Cerebellar nuclear complex (tissue), 1 donor: ENCODE measurements at places on chromosomes 16 and 17.

DNA sequence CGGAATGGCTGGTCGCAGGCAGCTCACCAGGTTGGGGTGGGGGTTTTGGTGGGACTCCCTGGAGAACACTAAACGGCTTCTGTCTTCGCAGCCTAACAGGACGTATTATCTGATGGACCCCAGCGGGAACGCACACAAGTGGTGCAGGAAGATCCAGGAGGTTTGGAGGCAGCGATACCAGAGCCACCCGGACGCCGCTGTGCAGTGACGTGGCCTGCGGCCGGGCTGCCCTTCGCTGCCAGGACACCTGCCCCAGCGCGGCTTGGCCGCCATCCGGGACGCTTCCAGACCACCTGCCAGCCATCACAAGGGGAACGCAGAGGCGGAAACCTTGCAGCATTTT is 59.7 kb downstream of the PDPK1 start:
- DNase-seq = no peak

- no peak for DNase-seq
These were observed 211.4 kb downstream of the NTN1 start for GRCh38 chr17:9232591-9233270.

DNA sequence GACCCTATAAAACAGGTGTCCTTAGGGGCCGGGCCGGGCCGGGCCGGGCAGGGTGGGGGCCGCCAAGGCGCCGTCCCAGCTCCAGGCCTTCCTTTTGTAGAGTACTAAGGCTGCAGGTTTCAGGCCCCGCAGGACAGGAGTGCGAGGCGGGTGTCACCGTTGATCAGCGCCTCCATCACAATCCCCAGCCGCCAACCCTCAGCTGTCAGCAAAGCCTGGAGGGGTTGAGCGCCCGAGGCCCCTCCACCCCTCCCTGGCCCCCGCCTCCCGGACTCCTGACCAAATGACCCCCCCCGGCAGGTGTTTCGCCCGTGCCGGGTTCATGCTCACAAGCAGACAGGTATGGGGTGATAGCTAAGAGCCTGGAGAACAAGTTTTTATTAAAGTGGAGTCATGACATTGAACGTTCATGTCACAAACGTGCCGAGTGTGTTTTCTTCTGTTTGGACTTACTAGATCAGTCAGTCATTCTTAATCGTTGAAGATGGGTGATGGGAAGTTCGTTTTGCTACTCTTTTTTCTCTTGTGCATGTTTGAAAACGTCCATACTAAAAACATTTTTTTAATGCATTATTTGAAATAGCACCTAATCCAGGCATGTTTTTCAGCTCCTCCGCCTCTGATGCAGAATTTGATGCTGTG is 534 bp downstream of the ARL2BP start:
- no peak for DNase-seq

- DNase-seq = no peak
These were observed 27.1 kb downstream of the CHD9 start for GRCh38 chr16:53081686-53082407.

GRCh38 chr17:6323626-6324356 is 111.1 kb downstream of the AIPL1 start:
- DNase-seq = no peak

- no peak for DNase-seq
These were observed 518.5 kb upstream of the EEF2KMT start for GRCh38 chr16:5615868-5616642.

- no peak for DNase-seq
These were observed 236.4 kb downstream of the CCDC182 start for GRCh38 chr17:57508671-57509070.

DNA sequence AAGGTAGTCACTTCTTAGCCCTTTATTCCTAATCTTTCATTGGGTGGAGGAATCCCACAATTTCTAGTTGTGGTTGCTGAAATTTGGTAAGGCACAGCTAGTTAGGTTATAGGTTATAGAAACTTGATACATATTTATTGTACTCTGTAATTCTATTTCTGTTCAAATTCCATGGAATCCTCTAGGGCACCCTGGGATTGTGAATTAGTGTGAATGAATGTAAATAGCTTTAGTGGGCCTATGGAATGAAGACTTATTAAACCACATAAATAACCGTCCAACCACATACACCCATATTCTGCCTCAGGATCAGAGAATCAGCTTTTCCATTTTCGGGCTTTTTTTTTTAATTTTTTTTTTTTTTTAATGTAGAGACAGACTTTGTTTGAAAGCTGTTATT is 9.2 kb downstream of the TANC2 start:
- no peak for DNase-seq

DNA sequence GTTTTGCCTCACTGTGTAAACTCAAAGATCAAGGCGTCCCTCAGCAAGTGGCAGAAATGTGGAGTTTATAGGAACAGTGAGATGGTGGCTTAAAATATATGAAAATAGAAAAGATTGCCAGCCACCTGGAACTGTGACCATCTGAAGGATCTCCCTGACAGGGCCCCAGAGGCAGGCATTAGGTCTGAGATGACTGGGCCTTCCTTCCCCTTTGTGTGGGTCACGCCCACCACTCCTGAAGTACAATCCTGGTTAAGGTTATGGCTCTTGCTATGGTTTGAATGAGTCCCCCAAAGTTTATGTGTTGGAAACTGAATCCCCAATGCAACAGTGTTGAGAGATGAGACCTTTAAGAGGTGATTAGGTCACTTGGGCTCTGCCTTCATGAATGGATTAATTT is 6.4 kb downstream of the ST6GALNAC2 start:
- DNase-seq = no peak

DNA sequence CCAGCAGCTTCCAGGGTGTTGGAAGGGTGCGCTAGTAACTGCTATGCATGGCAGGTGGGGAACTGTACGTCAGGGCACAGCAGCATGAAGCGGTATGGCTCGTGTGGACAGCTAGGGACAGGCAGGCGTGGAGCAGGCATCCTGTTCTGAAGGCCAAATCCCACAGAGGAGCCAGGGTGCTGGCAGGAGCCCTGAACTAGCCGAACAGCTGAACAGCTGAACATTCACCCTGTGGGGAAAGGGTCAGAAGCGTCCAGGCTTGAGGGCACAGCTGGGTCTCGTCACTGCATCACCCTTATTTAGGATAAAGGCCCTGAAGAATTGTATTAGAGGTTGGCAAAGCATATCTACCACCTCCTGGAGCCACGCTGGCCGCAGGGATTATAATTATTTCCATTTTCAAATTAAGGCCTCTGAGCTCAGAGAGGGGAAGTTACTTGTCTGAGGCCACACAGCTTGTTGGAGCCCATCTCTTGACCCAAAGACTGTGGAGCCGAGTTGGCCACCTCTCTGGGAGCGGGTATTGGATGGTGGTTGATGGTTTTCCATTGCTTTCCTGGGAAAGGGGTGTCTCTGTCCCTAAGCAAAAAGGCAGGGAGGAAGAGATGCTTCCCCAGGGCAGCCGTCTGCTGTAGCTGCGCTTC is 3.3 kb upstream of the STH start:
- DNase-seq = no peak

DNA sequence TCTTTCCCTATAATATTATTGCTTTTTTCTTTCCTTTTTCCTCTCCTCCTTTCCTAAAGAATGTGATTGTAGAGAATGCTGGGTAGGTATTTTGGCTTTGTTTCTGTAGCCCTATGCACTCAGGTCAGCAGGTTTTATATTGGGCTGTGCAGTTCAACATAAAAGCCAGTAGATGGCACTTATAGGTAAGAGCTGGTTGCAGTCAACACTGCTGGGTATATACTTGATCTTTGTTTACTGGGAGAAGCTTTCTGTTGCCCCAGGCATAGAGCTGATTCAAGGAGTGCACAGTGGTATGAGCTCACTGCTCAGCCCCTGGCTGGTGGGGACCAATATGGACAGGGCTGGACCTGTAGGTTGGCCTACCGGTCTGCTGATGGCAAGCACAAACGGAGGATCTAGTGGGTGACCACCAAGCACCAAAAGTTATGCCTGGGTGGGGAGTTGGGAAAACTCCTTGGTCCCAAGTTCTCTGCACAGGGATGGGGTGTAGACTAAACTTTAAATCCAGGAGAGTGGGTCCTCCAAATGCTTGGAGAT is 378.9 kb downstream of the PMP22 start:
- no peak for DNase-seq

GRCh38 chr17:28500712-28501379 is 5.3 kb upstream of the FOXN1 start:
- DNase-seq = no peak

GRCh38 chr17:63995626-63996025 is 2.5 kb upstream of the PRR29 start:
- DNase-seq = no peak

DNA sequence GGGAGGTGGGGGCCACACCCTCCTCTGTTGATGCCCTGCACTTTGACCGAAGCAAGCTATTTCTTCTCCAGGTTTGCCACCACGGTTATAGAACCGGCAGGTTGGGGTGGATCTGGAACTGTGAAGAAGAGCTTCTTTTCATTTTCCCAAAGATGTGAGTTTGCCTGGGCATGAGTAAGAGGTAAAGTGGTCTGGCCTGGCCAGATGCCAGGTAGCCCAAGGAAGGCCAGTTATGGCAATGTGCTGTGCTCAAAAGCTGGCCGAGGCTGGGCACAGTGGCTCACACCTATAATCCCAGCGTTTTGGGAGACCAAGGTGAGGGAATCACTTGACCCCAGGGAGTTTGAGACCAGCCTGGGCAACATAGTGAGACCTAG is 18.7 kb downstream of the ATP6V0D1 start:
- DNase-seq = no peak

GRCh38 chr17:59521465-59522126 is 43.8 kb upstream of the DHX40 start:
- no peak for DNase-seq

DNA sequence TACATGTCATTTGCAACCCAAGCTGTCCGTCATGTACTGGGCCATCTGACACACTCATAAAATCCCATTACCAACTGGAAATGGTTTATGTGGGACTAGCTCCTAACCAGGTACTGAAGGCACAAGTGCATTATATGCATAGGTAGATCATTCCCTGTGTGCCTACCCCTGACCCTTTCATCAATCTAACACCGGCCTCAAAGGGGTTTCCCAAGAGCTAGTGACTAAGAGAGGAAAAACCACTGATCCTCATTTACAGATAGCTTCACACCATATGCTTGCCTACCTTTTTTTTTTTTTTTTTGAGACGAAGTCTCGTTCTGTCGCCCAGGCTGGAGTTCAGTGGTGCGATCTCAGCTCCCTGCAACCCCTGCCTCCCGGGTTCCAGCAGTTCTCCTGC is 449.8 kb downstream of the SLC39A11 start:
- DNase-seq = no peak

- DNase-seq = no peak
These were observed 563 bp downstream of the ST6GALNAC1 start for GRCh38 chr17:76642994-76643393.

- no peak for DNase-seq
These were observed 40.4 kb downstream of the TANGO6 start for GRCh38 chr16:68883685-68884084.
